GM23338 (cell line): ENCODE measurements at places on chromosomes 2 and 18. TPM values are rescaled to one million over a fixed set of nuclear protein-coding genes. Genes with fewer than 3 reads are reported as not detected.

The COLEC11 gene
- 0.43 and 1.3 TPM in 2 replicates for total RNA-seq

The SEPTIN10 gene
- 84.5 and 85.1 TPM in 2 replicates for total RNA-seq

The EMILIN1 gene
- total RNA-seq: 4.8 and 15.4 TPM in 2 replicates

The STPG4 gene
- total RNA-seq: 0.28 TPM in 1 of 2 replicates, not detected in the other

- no peak for DNase-seq
Observed at GRCh38 chr18:77323640-77324299, 74.1 kb downstream of the GALR1 start.

GRCh38 chr2:170087413-170087793, 90.5 kb upstream of the MYO3B start:
- no peak for DNase-seq
